ENCODE measurements at places on chromosomes 1 and 21.

GRCh38 chr1:205150651-205151428, 29.1 kb upstream of the RBBP5 start:
- DNase-seq: no peak

- no peak for DNase-seq
Measured at GRCh38 chr1:35442734-35443133, 114.5 kb downstream of the KIAA0319L start.

- no peak for DNase-seq
Measured at GRCh38 chr21:37695111-37695510, 221.1 kb downstream of the KCNJ6 start.

DNA sequence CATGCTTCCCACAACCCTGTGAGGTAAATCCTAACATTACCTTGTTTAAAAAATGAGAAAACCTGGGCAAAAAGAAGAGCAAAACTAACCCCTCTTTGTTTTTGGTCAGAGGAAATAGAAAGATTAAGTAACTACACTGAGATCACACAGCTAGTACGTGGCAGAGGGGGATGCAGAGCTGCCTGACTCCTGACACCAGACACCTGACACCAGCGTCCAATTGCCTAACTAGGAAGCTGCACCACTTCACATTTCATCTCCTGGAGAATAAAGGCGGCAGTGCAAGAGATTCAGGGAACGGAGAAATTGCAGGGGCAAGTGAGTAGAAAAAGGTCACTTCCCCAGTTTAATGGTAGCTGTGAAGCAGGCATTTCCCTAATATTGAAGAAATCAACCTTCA, 229.3 kb upstream of the PTBP2 start:
- DNase-seq: peak; percentile 44

GRCh38 chr1:112744009-112744578, 29.0 kb upstream of the PPM1J start:
- no peak for DNase-seq

DNA sequence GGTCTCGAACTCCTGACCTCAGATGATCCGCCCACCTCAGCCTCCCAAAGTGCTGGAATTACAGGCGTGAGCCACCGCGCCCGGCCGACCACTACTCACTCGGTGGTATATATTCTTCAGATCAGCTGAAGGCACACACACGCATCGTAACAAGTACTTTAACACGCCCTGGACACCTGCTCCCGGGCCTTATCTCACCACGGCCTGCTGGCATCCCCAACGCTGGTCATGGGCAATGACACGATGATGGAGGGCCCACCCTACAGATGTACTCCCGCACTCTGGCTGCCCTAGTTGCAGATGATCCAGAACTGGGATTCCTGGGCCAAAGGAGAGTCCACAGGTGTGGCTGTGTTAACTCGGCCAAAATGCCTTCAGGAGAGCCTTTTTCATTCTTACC, 11.6 kb downstream of the UBE2J2 start:
- DNase-seq: no peak

- no peak for DNase-seq
Measured at GRCh38 chr21:34944015-34944755, 104.9 kb downstream of the RUNX1 start.

DNA sequence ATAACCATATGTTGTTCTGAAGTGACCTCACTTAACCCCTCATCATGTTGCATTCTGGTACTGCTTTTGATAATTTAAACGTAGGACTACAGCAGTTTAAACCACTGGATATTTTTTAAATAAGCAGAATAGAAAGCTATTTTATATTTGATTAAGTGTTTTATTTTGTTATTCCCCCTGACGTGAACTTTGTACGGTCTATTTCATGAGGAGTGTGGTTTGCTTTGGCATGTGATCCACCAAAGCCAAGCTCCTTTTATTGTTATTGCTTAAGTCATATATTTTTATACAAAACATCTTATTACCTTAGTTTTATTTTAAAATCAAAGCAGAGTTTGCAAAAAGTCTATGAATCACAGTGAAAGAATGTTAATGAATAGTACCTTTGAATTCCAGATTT, 101.4 kb upstream of the L1TD1 start:
- no peak for DNase-seq

GRCh38 chr1:116984406-116985160, 17.0 kb upstream of the CD101 start:
- no peak for DNase-seq

DNA sequence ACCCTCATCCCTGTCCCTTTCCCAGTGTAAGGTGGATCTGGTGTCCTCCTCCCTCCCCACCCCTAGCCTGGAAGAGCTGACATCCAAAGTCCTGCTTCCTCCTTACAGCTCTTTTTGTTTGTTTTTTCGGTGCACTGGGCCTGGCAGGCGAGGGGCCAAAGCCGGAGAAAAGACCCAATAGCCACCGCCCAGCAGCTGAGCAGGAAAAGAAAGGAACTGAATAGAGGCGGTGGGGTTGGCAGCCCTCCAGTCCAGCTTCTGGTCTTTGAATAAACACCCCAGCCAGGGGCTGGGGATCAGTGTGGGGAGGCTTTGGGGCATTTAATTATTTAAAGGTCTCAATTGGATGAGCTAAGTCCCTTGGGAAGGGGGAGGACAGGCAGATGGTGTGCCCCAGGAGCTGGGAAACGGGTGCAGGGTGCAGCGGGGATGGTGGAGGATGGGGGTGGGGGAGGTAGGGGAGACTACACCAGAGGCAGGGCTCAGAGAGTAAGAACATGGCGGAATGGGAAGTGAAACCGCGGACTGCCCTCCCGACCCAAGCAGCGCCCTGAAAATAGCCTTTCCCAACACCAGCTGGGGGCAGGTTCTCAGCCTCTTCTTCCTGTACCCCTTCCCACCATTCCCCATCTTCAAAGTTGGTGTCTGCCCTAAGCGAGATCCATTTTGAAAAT, 20.2 kb downstream of the BTG2 start:
- peak; percentile 27 for DNase-seq

DNA sequence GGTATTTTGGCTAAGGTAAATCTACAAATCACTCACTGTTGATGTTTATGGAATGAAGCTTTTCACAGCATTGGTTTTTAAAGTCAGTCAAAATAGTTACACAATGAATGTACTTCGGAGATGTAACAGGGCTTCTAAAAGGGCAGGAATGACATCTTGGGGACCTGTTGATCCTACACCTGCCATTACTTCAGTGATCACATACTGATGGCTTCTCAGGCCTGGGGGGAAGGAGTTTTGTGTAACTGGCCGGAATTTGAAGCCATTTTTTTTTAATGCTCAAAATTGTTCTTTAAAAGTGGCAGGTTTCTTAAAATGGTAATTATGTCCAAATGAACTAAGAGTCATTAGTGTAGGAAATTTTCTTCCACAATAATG, 11.2 kb downstream of the RPL5 start:
- no peak for DNase-seq

DNA sequence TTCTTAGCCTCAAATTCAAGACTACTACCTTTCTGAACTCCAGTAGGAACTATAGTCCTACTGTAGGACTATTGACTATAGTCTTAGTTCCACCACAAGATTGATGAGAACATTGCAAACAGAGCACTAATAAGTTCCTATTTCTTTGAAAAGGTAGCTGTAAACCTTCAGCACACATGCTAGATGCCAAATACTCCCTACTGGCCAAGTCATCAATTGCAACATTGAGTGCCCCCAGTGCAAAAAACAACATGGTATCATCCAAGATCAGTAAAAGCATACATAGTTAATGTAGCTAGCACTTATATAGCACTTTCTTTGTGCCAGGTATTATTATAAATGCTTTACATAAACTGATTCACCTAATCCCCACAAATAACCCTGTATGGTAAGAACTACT, 99.8 kb downstream of the MRPL39 start:
- no peak for DNase-seq

- no peak for DNase-seq
Measured at GRCh38 chr1:150472601-150473200, 14.5 kb upstream of the TARS2 start.

DNA sequence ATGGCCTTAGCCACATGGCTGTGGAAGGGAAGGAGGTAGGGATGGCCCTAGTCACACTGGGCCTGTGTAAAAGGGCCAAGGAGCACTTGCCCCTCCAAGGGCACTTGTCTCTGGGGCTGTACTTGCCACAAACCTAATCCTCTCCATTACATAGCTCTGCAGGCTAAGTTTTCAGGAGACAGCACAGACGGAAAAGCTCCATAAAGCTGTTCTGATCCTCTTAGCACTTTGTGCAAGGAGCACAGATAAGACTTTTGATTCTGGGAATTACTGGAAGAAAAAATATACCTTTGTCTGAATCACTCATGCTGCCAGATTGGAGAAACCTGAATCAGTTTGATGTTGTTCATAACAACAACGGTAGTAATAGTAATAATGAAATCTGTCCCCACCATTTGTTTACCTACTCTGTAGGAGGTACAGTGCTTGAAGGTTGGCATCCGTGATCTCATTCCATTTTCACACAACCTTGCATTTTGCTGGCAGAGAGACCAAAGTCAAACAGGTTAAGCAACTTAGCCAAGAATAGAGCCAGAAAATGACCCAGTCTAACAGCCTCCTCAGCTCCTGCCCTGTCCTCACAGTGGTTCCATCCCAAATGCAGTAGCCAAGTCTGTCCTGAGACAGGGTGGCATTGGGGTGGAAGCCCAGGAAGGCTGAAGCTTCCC, 207.1 kb downstream of the ROR1 start:
- DNase-seq: no peak

Measured in NCI-H2171 (cell line).